Hematopoietic multipotent progenitor cell treated with erythropoietin and hydrocortisone succinate and interleukin-3 and kit ligand, for 4 days (in vitro differentiated cells): ENCODE measurements at places on chromosomes 6 and 20.

DNA sequence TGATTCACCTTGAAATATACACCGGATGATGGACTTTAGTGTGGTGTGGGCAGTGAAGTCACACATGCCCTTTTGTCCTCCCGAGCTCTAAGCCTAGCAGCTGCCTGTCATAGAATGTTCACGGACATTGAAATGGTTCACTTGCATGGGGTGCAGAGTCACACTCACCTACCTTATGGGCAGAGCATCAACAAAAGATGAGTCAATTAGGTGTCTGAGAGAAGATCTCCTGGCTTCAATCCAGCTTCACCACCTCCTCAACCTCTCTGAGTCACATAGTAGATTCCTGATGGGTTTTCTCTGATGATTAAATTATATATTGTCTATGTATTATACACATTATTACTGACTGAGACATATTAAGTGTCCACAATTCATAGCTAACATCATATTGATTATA is 48.1 kb upstream of the HLA-E start:
- no peak for DNase-seq

GRCh38 chr20:52945862-52946522 is 26.2 kb upstream of the TSHZ2 start:
- no peak for DNase-seq

DNA sequence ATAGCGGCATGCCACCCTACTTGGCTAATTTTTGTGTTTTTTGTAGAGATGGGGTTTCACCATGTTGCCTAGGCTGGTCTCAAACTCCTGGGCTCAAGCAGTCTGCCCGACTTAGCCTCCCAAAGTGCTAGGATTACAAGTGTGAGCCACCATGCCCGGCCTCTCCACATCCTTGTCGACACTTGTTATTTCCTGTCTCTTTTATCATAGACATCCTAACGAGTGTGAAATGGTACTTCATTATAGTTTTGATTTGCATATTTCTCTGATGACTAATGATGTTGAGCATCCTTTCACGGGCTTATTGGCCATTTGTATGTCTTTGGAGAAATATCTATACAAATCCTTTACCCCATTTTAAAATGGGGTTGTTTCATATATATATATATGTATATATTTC is 39.0 kb upstream of the ASXL1 start:
- no peak for DNase-seq

GRCh38 chr6:166203003-166203640 is 35.5 kb upstream of the TBXT start:
- no peak for DNase-seq

DNA sequence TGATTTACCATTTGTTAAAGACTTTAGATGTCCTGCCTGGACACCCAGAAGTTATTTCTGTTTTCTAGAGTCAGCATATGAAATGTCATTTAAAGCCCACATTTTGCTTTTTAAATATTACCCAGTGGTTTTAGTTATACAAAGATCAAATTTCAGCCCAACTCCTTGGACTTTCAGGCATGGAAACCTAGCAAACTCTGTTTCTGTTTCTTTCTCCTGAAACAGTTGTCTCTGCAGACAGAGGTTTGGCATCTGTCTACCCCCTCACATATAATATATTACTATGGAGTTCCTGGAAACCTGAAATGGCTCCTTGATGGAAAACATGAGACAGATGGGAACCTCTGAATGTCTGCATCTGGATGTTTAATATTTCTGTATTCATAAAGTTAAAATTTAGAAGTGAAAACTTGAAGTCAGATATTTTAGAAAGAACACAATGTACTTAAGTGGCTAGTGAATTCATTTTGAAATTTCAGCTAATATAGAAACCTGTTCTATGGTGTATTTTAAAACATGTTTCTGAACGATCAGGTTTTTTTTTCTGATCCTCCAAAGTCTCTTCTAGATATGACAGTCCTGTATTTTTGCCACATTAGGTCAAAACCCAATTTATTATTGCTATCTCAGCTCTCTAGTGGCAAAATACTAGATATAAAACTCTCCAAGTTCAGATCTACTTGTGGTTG is 743.3 kb downstream of the CD109 start:
- no peak for DNase-seq

- DNase-seq, result no peak
Observed at GRCh38 chr6:143634486-143634885, 43.3 kb upstream of the PHACTR2 start.

- DNase-seq, result no peak
Observed at GRCh38 chr6:97401533-97401932, 118.5 kb upstream of the MMS22L start.

DNA sequence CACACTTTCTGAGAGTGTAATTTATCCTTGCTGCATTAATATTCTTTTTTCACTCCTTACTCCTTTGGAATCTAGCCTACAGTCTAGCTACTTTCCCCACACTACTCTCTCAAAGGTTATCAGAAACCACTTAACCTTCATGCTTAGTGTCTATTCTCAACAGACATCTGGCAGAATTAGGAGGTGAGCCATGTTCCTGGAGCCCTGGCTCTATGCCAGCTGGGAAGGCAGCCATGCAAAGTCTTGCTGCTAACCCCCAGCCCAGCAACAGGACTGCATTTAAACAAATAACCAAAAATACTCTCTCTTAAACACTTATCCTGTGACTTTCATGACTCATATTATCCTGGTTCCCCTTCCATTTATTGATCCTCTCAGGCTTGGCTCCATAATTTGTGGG is 260.2 kb downstream of the BCKDHB start:
- no peak for DNase-seq

DNA sequence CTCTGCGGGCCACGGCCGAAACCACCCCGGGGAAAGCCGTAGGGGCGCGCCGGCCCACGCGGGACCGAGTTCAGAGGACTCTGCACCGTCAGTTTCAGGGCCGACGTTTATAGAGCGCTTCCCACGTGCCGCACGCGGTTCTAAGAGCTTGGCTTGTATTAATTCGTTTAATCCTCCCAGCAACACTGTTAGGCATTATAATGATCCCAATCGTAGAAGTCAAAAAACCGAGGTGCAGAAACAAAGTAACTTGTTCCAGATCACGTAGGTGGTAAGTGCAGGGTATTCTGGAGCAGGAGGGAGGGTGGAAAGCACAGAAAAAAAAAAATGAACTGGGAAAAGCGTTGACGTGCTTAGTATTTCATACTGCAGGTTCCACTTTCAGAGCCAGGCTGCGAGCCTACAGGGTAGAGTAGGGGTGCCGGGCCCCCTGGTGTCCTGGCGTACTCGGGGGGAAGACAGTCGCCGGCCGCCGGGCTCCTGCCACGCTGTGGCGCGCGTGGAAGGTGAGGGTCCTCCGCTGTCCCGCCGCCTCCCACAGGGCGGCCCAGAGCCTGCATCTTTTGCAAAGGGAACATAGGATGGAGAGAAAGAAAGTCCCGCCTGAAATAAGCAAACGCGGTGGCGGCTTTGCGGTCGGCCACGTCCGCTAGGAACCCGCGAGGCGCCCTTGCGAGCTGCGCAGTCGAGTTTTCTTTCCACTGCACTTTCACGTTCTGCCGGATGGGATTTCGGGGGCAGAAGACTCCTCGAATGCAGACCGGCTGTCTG is 10.2 kb upstream of the FOXF2 start:
- no peak for DNase-seq

- no peak for DNase-seq
Observed at GRCh38 chr6:41689171-41690008, 46.0 kb downstream of the TFEB start.

DNA sequence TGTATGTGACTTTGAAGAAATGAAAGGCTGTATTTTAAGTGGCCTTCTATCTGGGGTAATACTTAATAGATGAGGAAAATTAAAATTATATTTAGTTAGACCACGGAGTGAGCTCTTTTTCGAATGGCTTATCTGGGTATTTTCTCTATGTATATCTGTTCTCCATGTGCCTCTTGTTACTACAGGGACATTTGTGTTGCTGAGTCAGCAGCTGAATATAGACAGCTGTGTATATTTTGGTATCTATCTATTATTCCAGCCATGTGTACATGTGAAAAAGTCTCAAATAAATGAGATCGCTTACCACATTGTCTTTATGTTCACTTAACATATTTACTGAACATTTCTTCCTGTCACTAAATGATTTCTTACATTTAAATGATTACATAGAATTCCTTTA is 57.2 kb downstream of the TMEM200A start:
- DNase-seq, result no peak

DNA sequence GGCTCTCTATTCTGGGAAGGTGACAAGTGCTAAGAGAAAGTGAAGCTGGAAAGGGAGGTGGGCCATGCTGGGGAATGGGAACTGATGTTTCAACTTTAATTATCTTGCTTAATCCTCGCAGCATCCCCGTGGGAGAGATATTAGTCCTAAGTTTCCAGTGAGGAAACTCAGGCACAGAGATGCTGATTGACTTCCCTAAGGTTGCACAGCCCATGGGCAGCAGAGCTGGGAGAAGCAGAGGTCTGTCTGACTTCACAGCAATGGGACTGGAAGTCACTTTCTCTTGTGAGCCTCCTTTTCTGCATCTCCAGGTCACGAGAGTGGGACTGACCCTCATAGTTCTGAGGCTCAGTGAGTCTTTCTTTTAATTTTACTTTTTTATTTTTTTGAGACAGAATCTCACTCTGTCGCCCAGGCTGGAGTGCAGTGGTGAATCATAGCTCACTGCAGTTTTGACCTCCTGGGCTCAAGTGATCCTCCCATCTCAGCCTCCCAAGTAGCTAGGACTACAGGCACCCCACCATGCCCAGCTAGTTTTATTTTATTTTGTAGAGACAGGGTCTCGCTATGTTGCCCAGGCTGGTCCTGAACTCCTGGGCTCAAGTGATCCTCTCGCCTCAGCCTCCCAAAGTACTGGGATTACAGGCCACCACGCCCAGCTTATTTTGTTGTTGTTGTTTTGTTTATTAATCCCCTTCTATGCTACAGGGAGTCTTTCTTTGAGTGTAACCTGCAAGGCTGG is 2.6 kb downstream of the RAB44 start:
- DNase-seq, result no peak

GRCh38 chr6:37582306-37582705 is 82.6 kb upstream of the CCDC167 start:
- no peak for DNase-seq

DNA sequence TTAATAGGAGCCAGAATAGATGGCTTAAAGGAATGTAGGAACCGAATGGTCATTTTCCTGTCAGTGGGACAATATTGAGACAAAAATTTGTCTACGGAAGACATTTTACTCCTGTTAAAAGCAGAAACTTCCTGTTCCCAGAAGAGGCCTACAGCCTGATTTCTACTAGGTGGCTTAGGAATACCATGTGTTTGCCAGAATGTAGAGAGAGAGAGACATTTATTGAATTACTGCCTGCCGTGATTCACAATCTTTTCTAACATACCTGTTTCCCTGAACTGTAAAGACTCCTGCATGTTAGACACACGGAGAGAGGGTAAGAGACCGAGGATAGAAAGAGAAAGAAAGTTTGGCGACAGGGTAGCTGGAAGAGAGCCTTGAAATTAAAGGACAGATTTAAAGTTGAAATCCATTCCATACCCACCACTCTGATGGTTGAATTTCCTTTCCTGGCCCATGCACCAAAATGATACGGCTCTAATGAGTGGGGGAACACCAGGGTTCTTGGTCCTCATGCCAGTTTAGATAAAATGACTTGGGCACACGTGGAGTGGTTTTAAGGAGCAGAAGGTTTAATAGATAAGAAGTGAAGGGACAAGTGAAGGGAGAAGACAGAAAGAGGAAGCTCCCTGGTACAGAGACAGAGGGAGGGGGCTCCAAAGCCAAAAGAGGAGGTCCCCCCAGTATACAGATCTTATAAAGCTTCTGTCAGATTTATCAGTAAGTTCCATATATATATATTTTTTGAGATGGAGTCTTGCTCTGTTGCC is 22.5 kb downstream of the NCOA3 start:
- peak; percentile 97 for DNase-seq

GRCh38 chr6:30712441-30712945 is 4.6 kb downstream of the MDC1 start:
- peak; percentile 30 for DNase-seq

GRCh38 chr6:3228046-3228671 is 706 bp upstream of the TUBB2B start:
- no peak for DNase-seq

DNA sequence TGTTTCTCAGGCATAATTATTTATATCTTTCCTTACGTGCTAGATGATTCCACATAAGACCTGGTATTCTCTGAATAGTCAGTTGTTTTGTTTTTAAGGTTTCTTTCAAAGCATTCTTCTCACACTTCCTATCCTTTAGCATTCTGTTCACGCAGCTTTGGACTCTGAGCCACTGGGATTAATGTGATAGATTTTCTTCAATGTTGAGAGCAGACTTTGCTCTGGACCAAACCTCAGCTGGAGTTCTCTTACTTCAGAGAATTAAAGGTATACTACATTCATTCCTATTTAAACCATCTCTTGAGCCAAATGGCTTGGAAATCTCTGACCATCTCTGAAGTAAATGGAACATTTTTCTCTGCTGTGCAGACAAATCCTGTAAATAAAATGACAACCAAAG is 70.7 kb upstream of the TRAF3IP2 start:
- DNase-seq, result no peak

GRCh38 chr20:24953621-24954133 is 4.6 kb downstream of the CST7 start:
- DNase-seq, result no peak

DNA sequence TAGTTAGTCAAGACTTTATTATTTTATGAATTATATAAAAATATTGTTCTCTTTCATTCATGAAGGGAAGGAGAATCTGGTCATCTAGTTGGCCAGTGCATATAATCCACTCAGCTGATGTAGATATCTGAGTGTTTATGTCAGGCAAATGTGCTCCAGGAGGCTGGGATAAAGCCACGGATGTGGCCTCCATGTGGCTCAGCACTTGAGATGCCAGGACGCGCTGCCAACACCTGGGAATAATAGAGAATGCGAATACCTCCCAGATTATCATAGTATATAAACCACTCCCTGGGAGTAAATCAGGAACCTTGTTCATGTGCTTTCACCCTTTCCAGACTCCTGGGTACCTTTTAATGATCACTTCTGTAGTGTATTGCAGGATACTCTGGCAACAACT is 1006.0 kb downstream of the KIF16B start:
- DNase-seq, result no peak

DNA sequence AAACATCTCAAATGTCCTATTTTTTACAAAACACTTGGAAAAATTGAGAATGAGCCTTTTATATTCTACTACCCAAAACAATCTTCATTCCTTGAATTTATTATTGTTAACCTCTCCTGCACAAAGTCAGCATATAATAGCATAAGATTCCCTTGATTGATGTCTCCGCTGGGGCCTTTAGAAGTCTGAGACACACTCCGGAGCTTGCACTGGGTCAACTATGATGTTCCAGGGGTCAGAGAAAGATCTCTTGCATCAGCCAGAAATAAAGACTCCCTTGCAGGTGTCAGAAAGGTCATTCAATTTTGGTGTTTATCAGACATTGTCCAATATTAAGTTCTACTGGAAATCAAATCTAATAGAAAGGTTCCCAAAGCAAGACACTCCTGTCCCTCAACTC is 29.7 kb upstream of the NHSL1 start:
- DNase-seq, result no peak
